Pulmonary artery endothelial cell (primary cell): ENCODE measurements at places on chromosomes 5 and 9. TPM values are rescaled to one million over a fixed set of nuclear protein-coding genes. Genes with fewer than 3 reads are reported as not detected.

- DNase-seq, result no peak
Measured at GRCh38 chr5:133642153-133642722, 29.9 kb upstream of the FSTL4 start.

DNA sequence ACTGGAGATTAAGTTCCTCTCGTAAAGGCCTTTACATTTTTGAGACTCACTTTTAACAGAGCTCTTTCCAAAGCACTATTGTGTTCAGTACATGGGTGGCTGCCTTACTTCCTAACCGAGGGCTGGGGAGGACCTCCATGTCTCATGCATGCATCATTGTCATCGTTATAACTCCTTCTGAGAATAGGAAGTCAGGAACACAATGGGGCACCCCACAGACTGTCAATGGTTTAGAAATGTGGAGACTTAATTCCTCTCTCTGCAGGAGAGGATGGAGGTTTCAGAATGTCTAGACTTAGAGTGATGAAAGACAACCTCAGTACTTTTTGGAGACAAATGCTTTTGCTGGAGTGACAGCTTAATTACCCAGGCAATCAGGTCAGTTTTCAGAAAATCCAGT is 83.9 kb downstream of the PRLR start:
- no peak for DNase-seq

DNA sequence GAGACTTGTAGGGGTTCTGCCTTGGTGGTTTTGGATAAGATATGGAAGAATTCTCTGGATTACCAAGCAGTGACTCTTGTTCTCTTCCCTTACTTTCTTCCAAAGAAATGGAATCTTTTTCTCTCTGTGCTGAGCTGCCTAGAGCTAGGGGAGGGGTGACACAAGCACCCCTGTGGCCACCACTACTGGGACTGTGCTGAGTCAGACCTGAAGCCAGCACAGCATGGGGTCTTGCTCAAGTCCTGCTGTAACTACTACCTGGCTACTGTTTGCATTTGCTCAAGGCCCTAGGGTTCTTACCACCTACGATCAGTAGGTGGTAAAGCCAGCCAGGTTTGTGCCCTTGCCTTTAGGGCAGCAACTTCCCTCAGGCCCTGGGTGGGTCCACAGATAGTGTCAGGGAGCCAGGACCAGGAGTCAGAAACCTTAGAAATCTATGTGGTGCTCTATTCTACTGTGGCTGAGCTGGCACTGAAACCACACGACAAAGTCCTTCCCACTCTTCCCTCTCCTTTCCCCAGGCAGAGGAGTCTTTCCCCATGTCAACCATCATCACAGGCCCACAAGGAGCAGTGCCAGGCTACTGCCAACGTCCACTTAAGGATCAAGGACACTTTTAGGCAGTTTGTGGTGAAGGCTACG is 53.8 kb downstream of the SREK1 start:
- DNase-seq, result no peak

DNA sequence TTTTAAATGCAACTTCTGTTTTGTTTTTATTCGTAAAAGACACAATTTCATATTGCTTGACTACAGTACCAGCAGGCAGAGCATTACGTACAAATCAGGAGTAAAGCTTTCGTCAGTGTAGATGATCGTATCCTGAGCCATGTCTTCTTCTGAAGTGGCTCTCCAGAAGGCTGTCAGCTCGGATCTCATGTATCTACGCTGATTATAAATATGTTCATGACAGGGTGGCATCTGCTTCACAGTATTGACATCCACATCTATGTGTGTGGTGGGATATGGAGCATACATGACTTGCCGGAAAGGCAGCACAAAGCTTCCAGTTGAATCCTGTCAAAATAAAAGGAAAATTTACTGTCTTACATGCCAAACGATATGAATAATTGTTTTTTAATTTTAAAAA is 16.8 kb downstream of the C9orf72 start:
- no peak for DNase-seq

- no peak for DNase-seq
Measured at GRCh38 chr5:171055875-171056454, 194.1 kb downstream of the RANBP17 start.

- no peak for DNase-seq
Measured at GRCh38 chr5:91109634-91110033, 273.5 kb downstream of the ARRDC3 start.

GRCh38 chr5:132898094-132898493 is 24.6 kb downstream of the LEAP2 start:
- no peak for DNase-seq

DNA sequence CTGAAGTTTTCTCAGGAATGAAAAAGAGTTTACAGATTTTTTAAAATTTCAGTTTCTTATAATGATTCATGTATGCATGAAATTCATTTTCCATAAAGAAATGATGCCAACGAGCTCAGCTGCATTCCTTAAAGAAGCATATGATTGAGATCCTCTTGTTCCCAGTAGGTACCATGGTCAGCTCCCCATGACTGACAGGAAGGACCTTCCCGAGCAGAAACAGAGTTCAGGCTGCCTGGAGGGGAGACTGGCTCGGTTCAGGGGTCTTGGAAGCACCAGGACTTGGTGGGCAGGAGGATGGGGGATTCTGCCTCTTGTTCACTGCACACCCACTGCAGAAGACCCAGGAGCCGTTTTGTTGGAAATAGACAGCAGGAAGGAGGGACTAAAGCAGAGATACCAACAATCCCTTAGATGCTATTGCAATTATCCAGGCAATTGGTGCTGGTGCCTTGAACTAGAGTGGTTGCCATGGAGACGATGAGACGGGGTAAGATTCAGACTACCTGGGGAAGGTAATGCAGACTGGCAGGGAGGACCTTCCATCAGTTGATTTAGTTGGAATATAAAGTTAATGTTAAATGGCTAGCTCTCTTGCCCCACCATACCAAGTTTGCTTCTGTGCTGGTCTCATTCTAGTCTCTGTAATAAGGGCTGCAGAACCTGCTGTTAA is 447.8 kb downstream of the MTRR start:
- no peak for DNase-seq

GRCh38 chr5:16304846-16305245 is 125.3 kb upstream of the MARCHF11 start:
- DNase-seq, result no peak

DNA sequence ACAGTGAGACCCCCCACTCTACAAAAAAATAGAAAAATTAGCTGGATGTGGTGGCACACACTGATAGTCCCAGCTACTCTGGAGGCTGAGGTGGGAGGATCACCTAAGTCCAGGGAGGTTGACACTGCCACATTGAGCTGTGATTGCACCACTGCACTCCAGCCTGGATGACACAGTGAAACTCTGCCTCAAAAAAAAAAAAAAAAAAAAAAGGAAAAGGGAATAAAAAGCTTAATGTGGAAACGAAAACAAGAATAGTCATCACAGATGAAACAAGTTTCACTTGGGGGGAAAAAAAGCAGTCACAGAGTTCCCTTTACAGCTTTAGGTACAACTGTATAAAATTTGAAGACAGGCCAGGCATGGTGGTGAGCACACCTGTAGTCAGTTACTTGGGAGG is 84.2 kb downstream of the FNBP1 start:
- DNase-seq, result no peak

DNA sequence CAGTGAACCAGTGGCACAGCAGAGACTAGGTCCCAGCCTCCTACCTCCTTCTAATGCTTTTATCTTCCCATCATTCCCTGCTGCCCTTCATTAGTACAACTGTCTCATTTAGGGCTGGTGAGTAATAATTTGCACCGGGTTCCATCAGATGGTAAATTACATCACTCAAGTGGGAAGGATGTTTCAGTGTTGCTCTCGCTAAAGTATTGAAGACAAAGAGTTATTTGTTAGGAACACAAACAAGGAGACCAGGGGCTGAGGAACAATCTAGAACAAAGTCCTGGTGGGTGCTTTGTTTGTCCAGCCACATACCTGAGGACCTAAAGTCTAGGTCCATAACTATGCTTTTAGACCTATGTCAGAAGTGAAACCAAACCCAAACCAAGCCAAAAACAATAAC is 52.4 kb downstream of the SEC61B start:
- DNase-seq, result no peak

- DNase-seq, result no peak
Measured at GRCh38 chr9:71795097-71795813, 26.9 kb upstream of the CEMIP2 start.

DNA sequence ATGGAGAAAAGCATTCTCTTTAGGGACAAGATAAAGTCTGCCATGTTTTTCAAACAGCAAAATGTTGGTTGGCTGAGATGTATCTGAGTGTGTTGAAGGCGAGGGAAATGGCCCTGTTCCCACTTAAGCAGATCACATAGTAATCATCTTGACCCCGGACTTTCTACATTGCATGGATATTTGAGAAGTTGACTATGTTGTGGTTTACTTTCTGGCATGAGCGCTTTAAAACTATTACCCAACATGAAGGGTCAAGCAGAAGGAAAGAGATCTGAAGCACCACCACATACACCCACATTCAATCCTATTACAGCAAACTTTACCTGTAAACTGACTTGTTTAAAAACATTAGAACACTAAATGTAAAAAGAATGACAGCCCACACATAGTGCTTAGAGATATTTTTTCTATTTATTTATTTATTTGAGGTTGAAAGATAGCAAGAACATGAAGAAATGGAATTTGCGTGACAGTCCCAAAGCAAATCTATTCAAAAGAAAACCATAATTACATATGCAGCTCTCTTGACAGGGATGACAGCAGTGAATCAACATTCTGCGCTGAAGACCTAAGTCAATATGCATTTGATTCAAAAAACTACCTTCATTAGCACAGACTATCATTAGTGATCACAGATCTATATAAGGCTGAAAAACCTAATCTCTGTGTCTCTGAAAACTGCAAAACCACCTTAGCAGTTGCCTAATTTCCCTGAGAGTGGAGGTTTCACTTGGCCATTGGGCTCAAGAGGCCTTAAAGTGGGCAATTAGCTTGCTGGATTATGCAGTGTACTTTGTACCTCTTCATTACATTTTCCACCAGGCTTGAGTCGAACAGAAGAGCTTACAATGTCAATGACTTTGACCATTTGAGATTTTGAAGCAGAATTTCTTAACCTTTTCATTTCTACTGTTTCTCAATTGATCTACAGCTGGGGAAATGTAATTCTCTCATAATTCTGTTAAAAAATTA is 195.0 kb downstream of the PDE4D start:
- no peak for DNase-seq

GRCh38 chr5:126752081-126752785 is 24.7 kb upstream of the LMNB1 start:
- no peak for DNase-seq

DNA sequence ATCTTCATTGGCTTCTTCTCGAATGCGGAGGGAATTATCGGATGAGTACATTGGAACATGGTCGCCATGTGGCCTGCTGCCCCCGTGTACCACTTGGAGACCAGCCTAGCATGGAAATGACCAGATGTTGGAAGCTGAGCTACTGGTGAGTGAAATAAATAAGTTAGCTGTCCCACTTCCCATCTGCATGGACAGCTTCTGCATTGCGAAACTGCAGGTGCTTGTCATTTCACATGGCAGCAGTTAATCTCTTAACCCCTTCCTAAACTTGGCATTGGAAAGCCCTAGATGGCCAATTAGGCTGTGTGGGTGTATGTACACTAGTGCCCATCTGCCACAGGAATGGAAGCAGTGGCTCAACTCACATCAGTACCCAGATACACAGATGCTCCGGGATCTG is 246.6 kb upstream of the IL12B start:
- DNase-seq, result no peak

- DNase-seq, result no peak
Measured at GRCh38 chr5:124868676-124869075, 122.2 kb upstream of the ZNF608 start.

DNA sequence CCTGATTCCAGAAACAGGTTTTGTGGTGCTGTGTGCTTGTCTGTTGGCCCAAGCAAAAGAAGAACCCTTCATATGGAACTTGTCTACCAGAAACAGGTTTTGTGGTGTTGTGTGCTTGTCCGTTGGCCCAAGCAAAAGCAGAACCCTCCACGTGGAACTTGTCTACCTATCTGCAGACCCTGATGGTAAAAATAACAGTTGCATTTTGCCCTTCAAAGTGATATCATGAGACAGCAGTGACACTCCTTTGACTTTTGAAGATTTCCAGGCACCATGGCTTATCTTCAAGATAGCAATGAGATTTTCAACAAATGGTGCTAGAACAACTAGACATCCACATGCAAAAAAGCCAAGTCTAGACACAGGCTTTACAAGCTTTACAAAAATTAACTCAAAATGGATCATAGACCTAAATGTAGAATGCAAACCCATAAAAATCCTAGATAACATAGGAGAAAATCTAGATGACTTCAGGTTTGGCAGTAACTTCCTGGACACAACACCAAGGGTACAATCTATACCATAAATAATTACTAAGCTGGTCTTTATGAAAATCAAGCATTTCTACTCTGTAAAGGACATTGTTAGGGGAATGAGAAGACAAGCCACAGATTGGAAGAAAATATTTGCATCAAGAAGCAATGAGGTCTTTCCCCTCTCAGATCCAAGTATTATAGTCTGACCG is 16.8 kb downstream of the MACROH2A1 start:
- DNase-seq, result no peak

- no peak for DNase-seq
Measured at GRCh38 chr5:2529371-2530092, 221.9 kb downstream of the IRX2 start.

- no peak for DNase-seq
Measured at GRCh38 chr9:124450241-124450924, at the start of gene ADGRD2. Gene ADGRD2 (plus strand): TSS chr9:124450451. CDS start chr9:124451667, 1,216 bp downstream.

DNA sequence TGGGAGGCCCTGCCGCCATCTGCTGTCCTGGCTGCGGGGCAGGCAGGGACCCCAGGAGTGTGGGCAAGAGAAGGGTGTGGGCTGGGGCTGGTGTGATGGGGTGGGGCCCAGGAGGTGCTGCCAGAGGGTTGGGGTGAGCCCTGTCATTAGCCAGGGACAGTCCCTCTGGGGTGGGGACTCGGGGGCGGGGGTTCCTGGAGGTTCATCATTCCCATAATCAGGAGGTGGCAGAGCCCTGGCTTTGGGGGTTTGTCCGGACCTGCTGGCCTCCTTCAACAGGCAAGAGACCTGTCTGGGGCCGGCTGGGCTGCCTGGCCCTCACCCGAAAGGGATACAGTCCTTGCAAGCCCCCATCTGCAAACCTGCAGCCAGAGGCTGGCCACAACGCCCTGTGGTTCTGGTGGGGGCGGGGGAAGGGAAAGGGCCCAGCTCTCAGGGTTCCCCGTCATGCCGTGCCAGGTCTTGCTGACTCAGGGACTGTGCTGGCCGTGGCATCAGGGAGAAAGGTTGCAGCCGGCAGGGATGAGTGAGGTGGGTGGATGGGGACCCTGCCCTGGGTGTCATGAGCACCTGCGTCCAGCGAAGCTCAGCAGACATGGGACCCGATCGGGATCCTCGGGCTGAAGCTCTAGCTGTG is 65.2 kb downstream of the MRPL36 start:
- DNase-seq, result no peak

GRCh38 chr9:99823681-99824377 is 2.1 kb downstream of the NR4A3 start:
- DNase-seq, result no peak

GRCh38 chr5:137453483-137454080 is 45.5 kb downstream of the SPOCK1 start:
- peak; percentile 13 for DNase-seq

GRCh38 chr9:12394105-12394504 is 299.1 kb upstream of the TYRP1 start:
- no peak for DNase-seq

The STPG3 gene
- not detected in 2 replicates for total RNA-seq

The ORM2 gene
- total RNA-seq, result not detected in 2 replicates

The IRX4 gene
- total RNA-seq, result not detected in 2 replicates

The PANK3 gene
- 41.7 and 58.4 TPM in 2 replicates for total RNA-seq

The HRCT1 gene
- total RNA-seq, result 2.4 and 5.6 TPM in 2 replicates

The NUDT12 gene
- total RNA-seq, result 3.4 and 7.6 TPM in 2 replicates

The ACOT12 gene
- total RNA-seq, result 0.13 TPM in 1 of 2 replicates, not detected in the other

The FBXL7 gene
- 5.3 and 6.6 TPM in 2 replicates for total RNA-seq

The PTPRD gene
- total RNA-seq, result 0.60 and 1.5 TPM in 2 replicates

The C5orf58 gene
- not detected in 2 replicates for total RNA-seq

The NXNL2 gene
- total RNA-seq, result not detected in 2 replicates

The HMCN2 gene
- under 0.01 TPM in 2 replicates for total RNA-seq

The CDC20B gene
- total RNA-seq, result 0.07 and 0.14 TPM in 2 replicates

The ABCA1 gene
- total RNA-seq, result 5.9 and 7.2 TPM in 2 replicates
